HS-5 (cell line): ENCODE measurements at places on chromosomes 13 and 19.

GRCh38 chr13:102555914-102556553 is 40.8 kb upstream of the TPP2 start:
- DNase-seq = no peak

DNA sequence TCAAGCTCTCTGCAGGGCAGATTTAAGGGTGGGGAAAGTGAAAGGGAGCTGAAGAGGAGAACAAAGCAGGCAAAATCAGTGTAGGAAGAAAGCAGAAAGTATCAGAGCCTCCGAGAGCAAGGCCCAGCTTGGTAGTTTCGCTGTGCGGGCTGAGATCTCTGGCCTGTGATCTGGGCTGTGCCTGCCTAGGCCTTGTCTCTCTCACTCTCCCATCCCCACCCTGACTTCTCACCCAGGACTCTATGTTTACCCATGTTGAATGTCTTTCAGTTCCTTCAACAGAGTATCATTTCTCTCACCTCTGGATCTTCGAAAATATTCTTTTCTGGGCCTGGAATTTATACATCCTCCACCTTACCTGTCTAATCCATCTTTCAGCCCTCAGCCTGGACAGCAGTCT is 391.3 kb downstream of the FOXO1 start:
- DNase-seq = no peak

DNA sequence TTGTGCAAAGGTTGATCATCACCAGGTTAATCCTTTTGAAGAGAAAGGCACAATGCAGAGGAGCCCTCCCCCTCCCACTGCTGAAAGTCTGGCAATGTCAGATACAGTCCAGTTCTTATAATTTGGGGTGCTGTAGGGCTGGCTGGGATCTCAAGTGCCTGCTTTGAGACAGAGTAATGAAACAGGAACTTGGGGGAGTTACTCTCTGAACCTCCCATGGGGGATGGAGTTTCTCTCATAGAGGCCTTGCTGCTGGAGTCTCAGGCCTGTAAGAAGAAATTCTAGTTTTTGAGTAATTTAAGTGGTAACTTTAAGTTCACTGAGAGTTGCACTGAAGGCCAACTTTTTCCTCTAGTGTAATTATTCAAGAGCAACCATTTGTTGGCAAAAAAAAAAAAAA is 410.5 kb downstream of the KCNRG start:
- no peak for DNase-seq

GRCh38 chr13:50908371-50908770 is 1.2 kb upstream of the RNASEH2B start:
- no peak for DNase-seq

- DNase-seq = no peak
Observed at GRCh38 chr13:86788616-86789015, 882.6 kb upstream of the SLITRK5 start.

DNA sequence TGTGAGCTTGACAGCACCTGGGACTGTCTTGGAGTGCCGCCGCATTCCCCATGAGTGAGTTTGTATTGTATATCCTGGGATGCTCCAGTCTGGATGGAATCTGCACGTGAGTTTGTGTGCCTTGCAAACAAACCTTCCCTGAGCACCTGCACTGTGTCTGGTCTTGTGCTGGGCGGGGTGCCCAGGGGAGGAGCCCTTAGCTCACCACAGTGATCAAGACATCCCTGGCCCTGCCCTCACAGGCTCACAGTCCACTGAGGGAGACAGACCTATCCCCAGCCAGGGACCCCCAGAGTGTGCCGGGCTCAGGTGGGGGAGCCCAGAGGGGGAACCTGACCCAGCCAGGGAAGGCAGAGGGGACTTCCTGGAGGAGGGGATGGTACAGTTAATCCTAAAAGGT is 1.7 kb upstream of the BCAM start:
- DNase-seq = no peak

DNA sequence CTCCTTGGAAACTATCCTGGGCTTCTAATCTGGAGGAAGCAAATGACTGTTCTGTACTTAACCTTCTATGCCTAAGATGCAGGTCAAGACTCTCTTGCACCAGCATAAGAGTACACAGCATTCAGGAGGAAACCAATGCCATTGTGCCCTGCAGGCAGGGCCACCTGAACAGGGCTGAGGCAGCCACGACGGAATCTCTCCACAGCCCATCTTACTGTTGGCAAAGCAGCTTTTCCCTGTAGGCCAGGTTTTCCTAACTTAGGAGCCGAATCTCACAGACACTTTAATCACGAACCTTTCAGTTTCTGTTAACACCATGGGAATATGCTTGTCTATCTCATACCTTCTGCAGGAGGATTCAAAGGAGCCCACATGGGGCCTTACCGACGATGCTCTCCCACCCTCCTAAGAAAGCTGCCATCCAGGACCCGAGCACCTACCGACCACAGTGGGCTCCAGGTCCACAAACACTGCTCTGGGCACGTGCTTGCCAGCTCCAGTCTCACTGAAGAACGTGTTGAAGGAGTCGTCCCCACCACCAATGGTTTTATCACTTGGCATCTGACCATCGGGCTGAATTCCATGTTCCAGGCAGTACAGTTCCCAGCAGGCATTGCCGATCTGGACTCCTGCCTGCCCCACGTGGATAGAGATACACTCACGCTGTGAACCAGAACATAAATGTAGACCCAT is 2.6 kb downstream of the TUBA3C start:
- no peak for DNase-seq

DNA sequence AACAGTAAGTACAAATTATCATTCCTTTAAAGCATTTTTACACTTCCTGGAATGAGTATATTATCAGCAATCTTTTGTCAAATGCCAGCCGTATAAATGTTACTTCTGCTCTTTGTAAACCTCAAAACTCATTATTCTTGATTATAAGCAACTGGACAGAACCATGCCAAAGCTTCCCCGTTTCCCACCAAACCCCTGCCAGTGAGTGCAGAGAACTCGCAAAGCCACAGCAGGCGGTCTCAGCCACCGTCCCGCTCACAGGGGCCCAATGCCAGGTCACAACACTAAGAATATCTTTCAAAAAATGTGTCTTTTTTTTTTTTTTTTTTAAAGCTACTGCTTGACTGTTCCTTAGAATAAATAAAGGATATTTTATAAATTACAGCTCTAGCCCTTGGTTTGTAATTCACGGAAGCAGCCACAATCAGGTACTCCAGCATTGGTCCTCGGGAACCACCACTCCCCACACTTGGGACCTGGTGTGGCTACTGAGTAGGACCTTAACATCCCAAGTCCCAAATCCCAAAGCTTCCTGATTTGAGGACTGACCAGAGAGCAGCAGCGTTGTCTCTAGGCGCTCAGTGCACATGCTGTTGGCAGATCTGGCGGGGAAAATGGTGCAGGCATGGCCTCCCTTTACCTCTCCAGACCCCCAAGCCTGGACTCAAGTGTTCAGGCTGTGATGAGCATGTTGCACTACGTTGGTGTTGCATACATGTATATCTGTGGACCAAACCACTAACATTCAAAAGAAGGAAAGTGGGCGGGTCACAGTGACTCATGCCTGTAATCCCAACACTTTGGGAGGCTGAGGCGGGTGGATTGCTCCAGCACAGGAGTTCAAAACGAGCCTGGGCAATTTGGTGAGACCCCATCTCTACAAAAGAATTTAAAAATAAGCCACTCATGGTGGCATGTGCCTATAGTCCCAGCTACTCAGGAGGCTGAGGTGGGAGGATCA is 19.0 kb downstream of the KCTD15 start:
- DNase-seq = no peak

DNA sequence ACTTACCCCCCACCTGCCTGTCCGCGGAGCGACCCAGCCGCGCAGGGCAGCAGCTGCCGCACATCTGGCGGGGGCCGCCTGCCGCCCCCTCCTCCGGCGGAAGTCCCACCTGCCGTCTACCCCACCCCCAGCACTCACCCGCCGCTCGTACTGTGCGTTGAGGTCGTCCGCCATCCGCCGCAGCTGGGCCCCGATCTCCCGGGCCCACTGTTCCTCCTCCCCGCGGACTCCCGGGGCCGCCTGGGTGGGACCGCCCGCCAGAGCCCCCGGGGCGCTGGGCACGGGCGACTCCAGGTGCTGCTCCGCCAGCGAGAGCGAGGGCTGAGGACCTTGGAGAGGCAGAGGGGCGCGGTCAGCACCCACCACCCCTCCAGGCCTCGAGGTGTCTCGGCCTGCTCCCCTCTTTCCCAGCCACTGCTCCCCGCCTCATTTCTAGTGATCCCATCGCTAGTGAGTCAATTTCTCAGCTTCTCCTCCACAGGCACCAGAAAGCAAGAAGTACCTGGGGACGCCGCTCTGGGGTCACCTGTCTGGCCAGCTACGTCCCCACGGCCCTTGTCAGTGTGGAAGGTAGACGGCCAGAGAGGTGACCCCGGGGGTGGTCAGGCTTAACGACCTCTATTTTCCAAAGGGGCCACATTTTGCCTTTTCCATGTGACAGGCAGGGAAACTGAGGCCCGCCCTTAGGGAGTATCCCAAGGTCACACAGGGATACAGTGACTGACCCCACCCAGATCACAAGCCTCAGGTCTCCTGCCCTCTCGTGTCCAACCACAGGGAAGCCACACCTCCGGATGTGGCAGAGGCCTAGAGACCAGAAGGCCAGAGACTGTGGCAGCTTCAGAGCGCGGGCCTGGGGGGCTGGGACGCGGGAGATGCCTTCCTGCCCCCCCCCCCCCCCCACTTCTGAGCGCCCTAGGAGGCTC is 4.3 kb downstream of the BBC3 start:
- no peak for DNase-seq

- peak; percentile 96 for DNase-seq
Observed at GRCh38 chr19:54133312-54133956, 4.1 kb upstream of the CNOT3 start.

- DNase-seq = no peak
Observed at GRCh38 chr13:99227331-99227900, 26.8 kb downstream of the UBAC2 start.

GRCh38 chr13:59651479-59651878 is 512.2 kb downstream of the DIAPH3 start:
- DNase-seq = no peak

GRCh38 chr13:93967286-93967685 is 512.2 kb downstream of the DCT start:
- DNase-seq = no peak

- DNase-seq = no peak
Observed at GRCh38 chr19:9909251-9909650, 27.1 kb downstream of the OLFM2 start.

- no peak for DNase-seq
Observed at GRCh38 chr19:8489561-8490394, 12.7 kb downstream of the PRAM1 start.
